Stimulated activated CD4-positive, alpha-beta T cell treated with anti-CD3 and anti-CD28 coated beads, TNF-alpha, amount 100 ng/mL, for 4 hours (primary cell): ENCODE measurements at places on chromosomes 16 and 17.

- DNase-seq = peak; percentile 79
Observed at GRCh38 chr16:19717741-19718623, at the start of the genes IQCK and KNOP1. IQCK (plus strand) TSS chr16:19718271; CDS start chr16:19718307, 36 bp downstream. KNOP1 (minus strand) TSS chr16:19718227; CDS start chr16:19715035, 3,192 bp downstream.

- no peak for DNase-seq
Observed at GRCh38 chr16:88798772-88799455, 4.7 kb upstream of the CDT1 start.

GRCh38 chr16:19851476-19851875 lies 33.2 kb downstream of the GPRC5B start:
- DNase-seq = no peak

- no peak for DNase-seq
Observed at GRCh38 chr17:67208232-67208631, 36.8 kb downstream of the HELZ start.

DNA sequence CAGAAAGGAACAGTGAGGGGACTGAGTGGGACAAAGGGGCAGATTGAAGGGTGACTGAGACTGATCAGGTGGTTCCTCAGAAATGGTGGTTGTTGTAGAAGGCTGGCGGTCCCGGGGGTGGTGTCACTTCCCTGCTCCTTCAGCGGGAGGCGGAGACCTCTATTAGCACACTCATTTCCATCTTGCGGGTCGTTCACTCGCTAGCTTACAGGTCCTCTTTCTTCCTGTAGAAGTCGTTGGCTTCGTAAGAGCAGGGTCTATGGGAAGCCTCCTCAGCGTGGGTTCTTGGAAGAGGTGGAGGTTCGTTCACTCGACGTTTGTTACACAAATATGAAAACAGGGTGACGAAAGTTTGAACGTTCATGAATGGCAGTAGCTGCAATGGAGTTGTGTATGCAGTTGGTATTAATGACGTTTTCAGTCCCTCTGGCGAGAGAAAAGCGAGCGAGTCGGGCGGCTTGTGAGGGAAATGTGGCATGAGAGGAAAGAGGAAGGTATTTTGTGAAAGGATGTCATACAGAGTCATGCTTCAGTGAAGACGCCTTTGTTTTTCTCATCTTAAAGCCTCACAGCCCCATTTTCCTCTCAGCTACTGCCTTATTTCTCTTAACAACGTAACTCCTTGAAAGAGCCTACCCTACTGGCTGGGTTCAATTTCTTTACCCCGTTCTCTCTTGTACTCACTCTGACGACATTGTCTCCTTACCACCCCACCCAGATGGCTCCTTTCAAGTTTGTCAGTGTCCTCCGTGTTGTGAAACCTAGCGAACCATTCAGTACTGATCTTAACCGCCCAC lies 667 bp downstream of the EFCAB13 start:
- peak; percentile 32 for DNase-seq

GRCh38 chr16:49884033-49885015 lies 28.4 kb upstream of the ZNF423 start:
- DNase-seq = no peak

DNA sequence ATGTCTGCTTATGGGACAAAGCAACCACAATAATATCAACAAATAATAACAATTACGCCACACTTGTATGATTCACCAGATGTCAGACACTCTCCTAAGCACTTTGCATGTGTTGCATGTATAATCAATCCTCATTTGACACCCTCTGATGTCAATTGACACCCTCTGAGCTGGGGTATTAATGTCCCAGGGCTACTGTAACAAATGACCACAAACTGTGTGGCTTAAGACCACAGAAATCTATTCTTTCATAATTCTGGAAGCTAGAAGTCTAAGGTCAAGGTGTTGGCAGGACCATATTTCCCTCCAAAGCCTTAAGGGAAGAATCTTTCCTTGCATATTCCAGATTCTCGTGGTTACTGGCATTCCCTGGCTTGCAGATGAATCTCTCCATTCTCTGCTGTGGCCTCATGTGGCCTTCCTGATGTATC lies 112.7 kb downstream of the NPIPB5 start:
- DNase-seq = no peak

GRCh38 chr17:3915995-3916696 lies at the start of gene P2RX1:
P2RX1 (minus strand) TSS chr17:3916465; CDS start chr17:3916225, 240 bp downstream.
- no peak for DNase-seq

GRCh38 chr17:78340183-78340955 lies 19.5 kb downstream of the SOCS3 start:
- DNase-seq = no peak

- no peak for DNase-seq
Observed at GRCh38 chr17:37752482-37752881, 7.6 kb upstream of the HNF1B start.
